ENCODE measurements at places on chromosomes 1 and 21. TPM values are rescaled to one million over a fixed set of nuclear protein-coding genes. Genes with fewer than 3 reads are reported as not detected.

The TAS1R1 gene
- not detected for total RNA-seq

The PDZK1IP1 gene
- total RNA-seq = not detected

The HSD3B2 gene
- total RNA-seq = not detected

- H3K27ac ChIP-seq = no peak overlapping the region
- H3K36me3 ChIP-seq = no peaks in the 10 kb centered on the region
- peaks cover 7% of the 10 kb centered on the region for H3K4me1 ChIP-seq
Observed at GRCh38 chr1:221823149-221823548, 81.3 kb upstream of the DUSP10 start.

DNA sequence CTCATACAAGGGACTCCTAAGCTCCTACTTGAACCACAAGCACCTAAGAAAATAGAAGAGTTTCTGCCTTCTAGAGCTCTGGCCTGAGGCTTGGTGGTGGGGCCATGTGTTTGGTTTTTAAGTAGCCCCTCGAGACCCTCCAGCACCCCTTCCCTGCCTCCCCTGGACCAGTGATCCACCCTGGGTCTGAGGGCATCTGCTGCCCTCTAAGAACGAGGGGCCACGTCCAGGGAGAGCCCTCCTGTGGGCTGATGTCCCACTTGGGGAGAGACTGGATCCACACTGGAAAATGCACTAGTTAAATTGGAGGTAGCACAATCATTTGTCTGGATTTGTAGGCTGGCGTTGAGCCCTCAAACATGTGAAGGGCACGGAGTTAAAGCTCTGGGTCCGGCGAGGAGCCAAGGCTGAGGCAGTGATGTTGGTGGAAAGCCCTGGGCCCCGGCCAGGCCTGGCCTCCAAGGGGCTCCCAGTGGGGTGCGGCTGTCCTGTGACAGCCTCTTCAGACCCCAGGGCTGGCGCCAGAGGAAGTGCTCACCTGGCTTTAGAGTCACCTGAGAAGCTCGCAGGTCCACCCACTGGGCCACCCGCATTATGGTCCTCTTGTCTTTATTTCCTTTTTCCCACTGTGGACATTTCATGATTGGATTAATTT is 65.2 kb downstream of the SLC37A1 start:
- peaks cover 12% of the 10 kb centered on the region for H3K36me3 ChIP-seq
- H3K27me3 ChIP-seq = no peaks in the 10 kb centered on the region
- H3K27ac ChIP-seq = no peak overlapping the region
- no peak overlapping the region for H3K4me3 ChIP-seq
- no peak for DNase-seq

- H3K27ac ChIP-seq = no peak overlapping the region
- DNase-seq = peak; percentile 4
- no peaks in the 10 kb centered on the region for H3K36me3 ChIP-seq
- no peak overlapping the region for H3K4me3 ChIP-seq
- H3K4me1 ChIP-seq = no peaks in the 10 kb centered on the region
Observed at GRCh38 chr1:240190881-240191401, 99.3 kb downstream of the FMN2 start.
